ENCODE measurements at places on chromosomes 2 and 18.

- DNase-seq, result no peak
These were observed 80.5 kb upstream of the FRZB start for GRCh38 chr2:182946958-182947369.

DNA sequence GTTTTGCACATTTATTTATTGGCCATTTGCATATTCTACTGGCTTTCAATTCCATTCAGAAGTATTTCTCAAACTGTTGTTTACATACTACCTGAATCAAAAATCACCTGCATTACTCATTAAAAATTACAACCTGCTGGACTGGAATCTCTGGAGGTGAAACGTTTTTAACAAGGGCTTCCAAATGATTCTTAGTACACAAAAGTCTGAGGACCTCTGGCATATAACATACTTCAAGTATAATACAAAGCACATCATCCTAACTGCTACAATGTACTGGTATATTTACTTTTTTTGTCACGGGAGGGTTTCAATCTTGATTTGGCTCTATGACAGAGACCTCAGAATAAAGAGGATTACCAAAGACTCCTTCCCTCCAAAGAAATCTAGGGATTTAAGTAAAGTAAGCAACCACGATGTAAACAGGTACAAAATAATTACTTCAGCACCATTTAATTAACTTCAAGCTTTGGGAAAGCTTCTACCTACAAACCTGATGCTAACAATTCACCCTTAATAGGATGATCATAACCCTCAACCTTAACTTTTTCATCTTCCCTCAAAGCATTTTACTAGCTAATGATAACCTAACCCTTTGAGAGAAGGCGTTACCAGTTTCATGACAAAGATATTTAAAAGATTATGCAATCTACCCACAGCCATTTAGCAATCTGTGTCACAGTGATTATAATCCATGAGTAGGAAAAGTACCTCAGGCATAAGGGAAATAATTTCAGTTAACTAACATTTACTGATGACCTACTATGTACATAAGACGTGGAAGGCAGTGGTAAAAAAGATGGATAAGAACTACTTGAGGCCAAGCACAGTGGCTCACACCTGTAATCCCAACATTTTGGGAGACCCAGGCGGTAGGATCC, 24.7 kb downstream of the ATAD2B start:
- DNase-seq, result no peak

- DNase-seq, result no peak
These were observed 59.2 kb upstream of the ATL2 start for GRCh38 chr2:38436227-38436664.

GRCh38 chr2:61949714-61950560, 44.5 kb downstream of the COMMD1 start:
- no peak for DNase-seq

- DNase-seq, result no peak
These were observed 39.5 kb upstream of the GMCL1 start for GRCh38 chr2:69789772-69790600.

- peak; percentile 81 for DNase-seq
These were observed 140.4 kb upstream of the VRK2 start for GRCh38 chr2:57906152-57906732.

DNA sequence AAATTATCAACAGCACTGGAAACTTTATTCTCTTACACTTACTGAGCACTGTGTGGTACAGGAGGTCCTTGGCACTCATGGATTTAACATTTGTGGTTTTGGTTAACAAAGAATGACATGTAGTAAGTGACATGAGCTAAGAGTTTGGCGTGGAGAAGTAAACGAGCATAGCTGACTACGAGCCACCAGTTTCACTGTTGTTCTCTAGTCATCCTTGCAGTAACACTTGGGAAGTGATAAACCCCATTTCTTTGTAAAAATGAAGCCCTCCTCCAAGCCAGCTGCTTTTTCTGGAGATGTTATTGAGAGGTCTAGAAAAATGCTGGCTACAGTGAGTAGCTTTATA, 32.7 kb downstream of the QPCT start:
- no peak for DNase-seq

- DNase-seq, result no peak
These were observed 857.4 kb upstream of the CDH2 start for GRCh38 chr18:29034113-29034856.

- DNase-seq, result no peak
These were observed 173.9 kb downstream of the SUCLG1 start for GRCh38 chr2:84285056-84285747.

DNA sequence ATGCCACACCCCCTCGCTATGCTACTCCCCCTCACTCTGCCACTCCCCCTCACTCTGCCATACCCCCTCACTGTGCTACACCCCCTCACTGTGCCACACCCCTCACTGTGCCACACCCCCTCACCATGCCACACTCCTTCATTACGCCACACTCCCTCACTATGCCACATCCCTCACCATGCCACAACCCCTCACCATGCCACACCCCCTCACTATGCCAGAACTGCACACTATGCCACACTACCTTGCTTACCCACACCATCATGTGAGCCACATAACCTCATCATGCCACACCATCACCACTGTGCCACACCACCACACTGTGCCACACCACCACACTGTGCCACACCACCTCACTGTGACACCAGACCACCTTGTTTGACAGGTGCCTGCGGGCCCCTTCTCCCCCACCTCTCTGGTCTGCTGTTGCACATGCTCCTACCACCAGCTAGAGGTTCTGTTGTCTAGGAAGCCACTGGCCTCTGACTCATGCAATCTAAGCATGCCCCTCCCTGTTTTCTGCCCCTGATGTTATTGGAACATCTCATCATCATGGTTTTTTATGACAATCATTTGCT, 22.0 kb downstream of the MARCHF4 start:
- DNase-seq, result no peak

DNA sequence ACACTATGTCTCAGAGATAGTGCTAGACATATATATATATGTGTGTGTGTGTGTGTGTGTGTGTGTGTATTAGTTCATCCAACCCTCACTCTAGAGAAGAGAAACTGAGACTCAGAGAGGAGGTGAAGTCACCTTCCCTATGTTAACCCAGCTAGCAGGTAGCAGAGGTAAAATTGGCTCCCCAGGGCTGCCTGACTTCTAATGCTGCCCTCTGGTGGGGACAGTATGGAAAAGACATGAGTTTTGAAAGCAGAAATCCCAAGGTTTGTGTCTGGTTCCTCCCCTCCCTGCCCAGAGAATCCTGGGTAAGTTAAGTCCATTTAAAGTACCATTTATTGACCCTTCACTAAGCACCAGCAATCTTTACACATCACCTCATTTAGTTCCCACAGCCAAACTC, 137.7 kb downstream of the THNSL2 start:
- DNase-seq, result no peak

GRCh38 chr2:113770929-113771328, 14.5 kb upstream of the SLC35F5 start:
- DNase-seq, result no peak

- DNase-seq, result no peak
These were observed 6.5 kb upstream of the VPS54 start for GRCh38 chr2:64025741-64026140.

- no peak for DNase-seq
These were observed 56.7 kb downstream of the MALT1 start for GRCh38 chr18:58727776-58728500.

DNA sequence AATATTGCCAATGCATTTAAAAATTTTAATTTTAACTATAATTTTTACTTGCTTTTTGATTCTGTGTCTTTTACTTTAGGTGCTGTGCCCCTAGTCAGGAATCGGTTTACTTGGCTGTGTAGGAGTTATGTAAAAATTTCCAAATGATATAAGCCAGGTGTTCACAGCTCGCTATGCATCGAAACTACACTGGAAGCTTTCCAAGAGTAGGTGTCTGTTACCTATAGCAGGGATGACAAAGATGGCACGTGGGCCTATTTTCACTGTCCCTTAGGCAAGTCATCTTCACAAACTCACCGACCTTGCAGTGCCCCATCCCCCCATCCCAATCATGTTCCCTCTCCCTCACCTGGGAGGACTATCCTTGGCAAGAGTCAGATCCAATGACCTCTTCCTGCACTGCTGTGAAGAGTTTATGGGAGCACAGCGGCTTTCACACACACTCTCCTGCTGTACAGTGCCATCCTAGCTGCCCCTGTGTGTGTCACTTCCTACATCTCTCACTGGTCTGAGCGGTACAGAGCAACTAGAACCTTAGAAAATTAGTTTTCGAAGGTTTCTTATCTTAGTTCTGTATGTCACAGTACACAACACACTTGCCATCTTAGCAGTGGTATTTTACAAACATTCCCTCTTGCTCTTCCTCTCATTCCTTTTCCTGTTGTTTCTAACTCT, 49.2 kb upstream of the NAB1 start:
- no peak for DNase-seq

GRCh38 chr2:3443506-3444084, 64.1 kb downstream of the TRAPPC12 start:
- DNase-seq, result no peak

DNA sequence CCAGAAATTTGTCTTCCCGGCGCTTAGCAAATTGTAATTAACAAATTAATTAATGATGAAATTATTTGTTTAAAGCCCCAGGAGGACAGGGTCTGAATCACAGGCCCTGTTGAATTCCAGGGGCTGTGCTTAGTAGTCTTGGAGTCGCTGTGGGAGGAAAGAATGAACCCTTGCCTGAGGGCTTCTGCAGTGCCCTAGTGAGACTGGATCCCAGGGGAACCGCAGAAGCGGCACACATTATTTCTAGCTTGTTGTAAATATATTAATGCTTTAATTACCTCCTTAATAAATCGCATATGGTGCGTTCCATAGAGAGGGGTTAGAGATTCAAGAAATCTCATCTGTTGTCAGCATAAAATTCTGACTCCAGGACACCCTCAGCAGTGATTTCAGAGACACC, 235.4 kb downstream of the CELF4 start:
- no peak for DNase-seq

DNA sequence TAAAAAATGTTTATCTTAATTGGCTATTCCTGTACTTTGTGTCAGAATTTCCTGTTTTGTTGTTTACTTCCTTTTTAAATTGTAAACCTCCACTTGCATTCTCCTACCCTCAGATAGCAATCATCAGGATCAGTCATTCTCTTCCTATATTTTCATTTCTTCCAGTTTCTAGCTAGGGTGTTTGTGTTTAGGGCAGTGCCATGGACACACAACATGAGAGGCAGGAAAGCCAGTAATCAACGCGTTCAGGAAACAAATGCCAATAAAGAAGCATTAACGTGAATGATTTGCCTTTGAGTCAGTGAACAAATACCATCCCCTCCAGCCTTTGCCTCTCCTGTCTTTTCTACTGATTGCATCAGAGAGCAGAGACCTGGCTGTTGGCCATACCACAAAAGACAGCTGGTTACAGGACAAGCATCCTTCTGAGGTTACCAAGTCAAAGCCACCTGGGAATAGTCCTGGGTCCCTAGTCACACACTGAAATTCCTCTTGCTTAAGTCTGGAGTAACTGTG, 56.7 kb upstream of the FHL2 start:
- DNase-seq, result no peak

DNA sequence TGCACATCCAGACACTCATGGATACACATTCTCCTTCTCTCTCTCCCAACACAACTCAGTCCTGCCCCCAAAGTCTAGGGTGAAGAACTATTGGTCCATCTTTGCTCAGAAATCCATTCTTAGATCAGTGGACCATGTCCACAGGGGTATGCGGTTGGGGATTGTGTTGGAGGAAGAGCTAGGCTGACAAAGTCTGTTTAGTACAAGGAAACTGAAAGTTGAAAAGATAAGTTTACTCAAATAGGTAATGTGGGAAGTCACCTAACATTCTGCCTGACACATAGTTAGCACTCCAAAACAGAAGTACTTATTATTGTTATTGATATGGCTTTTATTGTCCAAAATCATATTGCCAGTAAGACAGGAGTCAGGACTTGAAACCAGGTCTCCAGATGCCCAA, 55.9 kb downstream of the ALK start:
- DNase-seq, result no peak

DNA sequence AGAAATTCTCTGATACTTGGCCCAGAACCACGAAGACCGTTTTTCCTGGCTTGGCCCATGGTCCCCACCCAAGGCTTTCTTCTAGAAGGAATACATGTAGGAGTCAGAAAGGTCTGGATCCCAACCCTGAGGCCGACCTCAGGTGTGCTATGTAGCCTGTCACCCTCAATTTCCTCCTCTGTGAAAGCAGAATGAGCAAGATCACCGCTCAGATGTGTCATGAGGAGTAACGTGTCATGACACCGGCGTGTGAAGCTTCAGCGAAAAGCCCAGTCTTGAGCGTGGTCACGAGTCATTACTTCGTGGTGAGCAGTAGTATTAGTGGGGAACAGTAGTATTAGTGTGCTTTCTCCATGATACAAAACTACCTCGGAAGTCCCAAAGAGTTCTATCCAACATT, 103.4 kb downstream of the ALPK2 start:
- DNase-seq, result no peak

GRCh38 chr2:227222292-227222691, 57.9 kb downstream of the COL4A3 start:
- DNase-seq, result no peak

DNA sequence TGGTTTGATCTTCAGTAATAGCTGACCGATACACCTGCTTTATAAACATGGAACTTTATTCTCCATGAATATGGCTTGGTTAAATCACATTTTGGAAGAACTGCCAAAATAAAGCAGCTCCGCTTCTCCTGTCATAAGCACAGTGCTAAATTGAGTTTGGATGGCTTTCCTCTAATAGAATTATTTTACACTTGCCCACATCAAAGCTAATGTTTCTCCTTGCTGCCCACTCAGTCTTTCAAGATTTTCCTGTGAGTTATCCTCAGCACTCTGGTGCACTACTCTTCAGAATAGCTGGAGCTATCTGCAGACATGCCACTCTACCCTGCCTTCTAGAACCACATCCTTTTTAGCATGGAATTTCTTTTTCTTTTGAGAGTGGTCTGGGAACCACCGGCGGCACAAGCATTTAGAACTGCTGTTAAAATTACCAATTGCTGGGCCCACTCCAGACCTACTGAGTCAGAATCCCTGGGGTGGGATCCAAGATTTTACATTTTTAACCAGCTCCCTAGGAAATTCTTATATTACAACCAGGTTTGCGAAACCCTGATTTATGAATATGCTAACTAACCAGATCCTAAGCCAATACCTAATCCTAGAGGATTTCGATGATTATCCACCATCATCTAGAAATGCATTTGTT, 283.3 kb downstream of the AFF3 start:
- no peak for DNase-seq

GRCh38 chr18:50947899-50948298, 19.9 kb upstream of the ELAC1 start:
- no peak for DNase-seq

DNA sequence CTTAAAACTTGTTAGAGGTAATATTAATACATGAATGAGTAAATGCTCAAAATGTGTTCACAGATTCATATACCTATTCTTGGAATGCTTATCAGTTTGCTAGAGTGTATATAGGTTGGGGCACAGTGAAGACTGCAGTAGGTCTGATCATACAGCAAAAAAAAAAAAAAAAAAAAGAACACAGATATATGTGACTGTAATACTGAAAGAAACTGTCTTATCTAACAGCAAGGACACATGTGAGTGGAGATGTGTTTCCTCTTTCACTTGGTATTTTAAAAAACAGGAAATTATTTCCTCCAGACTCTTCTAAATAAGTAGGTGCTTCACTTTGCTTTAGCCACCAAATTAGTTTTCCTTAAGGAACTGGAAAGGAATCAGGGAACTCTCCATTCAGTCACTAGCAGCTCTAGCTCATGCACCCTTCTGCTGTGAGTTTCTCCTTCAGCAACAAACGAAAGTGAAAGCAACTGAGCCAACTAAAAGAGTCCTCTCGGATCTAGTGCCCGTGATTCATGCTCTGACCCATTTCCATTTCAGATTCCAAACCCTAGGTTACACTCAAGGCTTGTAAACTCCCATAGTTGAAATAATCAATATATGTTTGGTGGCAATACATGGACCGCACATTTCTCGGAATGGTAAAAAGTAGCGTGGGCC, 98.5 kb downstream of the DSEL start:
- no peak for DNase-seq

- no peak for DNase-seq
These were observed at the start of gene GNAL for GRCh38 chr18:11688972-11689668. GNAL (plus strand) TSS chr18:11689264; CDS start chr18:11689564, 300 bp downstream.

Measured in NCI-H1694 treated with DMSO at 0.1 percent for 48 hours (cell line).